CD4-positive, alpha-beta T cell treated with Interleukin-17A for 1 hour (primary cell): ENCODE measurements at places on chromosomes 5 and 9.

GRCh38 chr5:172603251-172603806, 37.7 kb upstream of the NEURL1B start:
- no peak for DNase-seq

DNA sequence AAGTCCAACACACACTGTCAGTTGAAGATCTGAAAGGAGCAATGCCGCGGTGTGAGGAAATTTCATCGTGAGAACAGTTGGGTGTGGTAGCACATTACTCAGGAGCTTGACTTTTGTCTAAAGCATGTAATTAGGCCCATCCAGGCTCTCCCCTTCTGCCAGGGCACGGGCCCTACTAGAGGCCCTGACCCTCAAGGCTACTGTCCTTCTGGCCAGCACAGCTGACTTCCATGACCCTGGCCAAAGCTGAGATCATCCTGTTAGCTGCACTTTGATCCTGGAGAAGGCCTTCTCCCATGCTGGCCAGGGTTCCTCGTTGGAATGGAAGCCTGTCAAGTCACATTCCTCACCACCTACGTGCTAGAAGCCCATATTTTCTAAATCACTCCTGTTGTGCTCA, 77.8 kb upstream of the SLC1A3 start:
- no peak for DNase-seq

DNA sequence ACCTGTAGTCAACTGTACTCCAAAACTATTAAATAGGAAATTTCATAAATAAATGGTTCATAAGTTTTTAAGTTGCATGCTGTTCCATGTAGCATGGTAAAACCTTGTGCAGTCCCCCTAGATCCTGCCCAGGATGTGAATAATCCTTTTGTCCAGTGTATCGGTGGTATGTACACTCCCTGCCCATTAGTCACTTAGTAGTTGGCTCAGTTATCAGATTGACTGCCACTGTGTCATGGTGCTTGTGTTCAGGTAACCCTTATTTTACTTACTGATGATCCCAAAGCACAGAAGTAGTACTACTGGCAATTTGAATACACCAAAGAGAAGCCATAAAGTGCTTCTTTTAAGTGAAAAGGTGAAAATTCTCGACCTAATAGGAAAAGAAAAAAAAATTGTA, 134.2 kb downstream of the RNF180 start:
- no peak for DNase-seq

DNA sequence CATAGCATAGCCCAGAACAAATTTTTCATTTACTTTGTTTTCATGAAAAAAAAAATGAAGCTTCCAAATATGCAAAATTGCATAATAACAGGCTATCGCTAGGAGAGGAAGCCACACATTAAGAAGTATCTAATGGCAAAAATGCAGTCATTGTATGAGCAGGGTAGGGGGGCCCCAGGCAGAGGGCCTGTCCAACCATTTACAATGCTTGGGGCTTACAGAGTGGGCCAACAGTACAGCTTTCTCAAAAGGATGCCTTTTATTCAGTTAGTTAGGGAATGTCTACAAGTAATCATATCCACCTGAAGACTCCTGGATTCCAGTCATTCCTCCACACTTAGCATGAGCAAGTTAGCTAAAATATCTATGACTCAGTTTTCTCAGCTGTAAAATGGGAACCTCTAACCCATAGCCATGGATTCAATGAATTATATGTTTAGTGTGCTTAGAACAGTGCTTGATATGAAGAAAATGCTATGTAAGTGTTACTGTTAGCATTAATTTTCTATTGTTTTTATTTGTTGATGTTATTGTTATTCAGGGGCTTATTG, 117.7 kb downstream of the GAS1 start:
- no peak for DNase-seq

DNA sequence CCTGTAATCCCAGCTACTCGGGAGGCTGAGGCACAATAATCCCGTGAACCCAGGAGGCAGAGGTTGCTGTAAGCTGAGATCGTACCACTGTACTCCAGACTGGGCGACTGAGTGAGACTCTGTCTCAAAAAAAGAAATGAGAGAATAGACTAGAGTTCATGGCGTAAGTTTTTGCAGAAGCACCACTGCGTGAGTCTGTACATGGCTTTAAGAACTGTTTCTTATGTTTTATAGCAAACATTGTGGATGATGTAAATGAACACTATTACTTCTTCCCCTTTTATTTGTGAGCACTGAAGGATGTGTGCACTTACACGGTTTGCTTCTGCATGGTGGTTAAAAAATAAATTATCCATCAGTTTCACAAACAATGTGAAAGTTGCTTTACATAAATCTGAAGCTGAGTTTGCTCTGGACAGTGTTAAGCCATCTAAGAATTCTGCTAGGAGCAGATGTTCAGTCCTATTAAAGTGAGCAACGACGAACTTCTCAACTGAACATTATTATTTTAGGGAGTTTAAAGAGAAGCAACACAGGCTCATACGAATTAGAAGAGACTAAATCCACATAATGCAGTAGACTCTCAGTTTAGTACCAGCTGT, 52.5 kb downstream of the ZFAND5 start:
- DNase-seq, result no peak

DNA sequence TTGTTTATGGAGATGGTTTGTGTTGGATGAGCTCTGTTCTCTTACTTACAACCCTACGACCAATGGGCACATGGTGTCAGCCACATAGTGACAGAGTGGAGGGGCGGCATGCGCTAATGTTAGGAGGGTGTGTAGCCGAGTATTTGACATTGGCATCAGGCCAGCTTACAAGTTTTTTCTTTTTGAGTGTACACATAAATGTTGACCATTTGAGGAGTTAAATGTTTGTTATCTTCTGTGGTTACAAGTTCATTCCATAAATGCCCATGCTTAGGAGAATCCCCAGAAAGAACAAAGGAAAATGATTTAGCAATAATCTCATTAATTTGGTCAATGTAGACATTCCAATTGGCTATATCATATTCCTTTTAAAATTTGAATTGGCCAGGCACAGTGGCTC, 180.1 kb upstream of the ELL2 start:
- DNase-seq, result no peak

GRCh38 chr9:9284201-9284600, 1328.6 kb downstream of the PTPRD start:
- DNase-seq, result no peak

GRCh38 chr5:115151208-115151805, 18.4 kb downstream of the TRIM36 start:
- DNase-seq, result no peak

DNA sequence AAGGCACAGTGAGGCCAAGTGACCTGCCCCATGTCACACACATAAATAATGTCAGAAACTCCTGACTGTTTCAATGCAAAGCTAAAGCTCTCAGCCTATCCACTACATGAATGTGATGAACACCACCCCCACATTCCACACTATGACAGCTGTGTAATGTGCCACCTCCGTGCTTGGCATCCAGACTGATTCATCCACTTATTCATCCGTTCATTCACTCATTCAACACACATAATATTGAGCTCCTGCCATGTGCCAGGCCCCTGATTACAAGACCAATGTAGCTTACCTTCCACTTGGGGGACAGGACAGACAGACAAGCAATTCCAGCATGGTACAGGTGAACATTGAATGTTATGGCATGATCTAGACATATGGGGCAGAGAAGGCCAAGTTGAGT, 46.2 kb upstream of the FABP6 start:
- no peak for DNase-seq

- no peak for DNase-seq
Measured at GRCh38 chr5:157107508-157107907, 1.3 kb downstream of the HAVCR2 start.

DNA sequence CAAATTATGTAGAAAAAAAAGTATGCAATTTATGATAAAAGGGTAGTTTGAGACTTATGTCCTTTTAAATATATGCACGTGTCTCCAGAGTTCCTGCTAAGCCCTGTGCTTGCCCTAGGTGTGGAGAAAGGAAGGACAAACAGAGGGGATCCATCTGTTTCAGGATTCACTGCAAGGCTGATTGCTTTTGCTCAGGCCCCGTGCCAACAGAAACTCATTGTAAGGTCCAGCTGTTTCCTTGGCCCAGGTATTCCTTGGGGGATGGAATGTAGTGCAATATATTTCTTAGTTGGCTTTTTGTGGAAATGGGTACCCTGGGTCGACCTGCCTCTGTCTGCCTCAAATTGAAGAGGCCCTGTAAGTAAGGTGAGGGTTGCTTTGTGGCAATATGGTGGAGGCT, 268.6 kb upstream of the CLINT1 start:
- DNase-seq, result no peak

DNA sequence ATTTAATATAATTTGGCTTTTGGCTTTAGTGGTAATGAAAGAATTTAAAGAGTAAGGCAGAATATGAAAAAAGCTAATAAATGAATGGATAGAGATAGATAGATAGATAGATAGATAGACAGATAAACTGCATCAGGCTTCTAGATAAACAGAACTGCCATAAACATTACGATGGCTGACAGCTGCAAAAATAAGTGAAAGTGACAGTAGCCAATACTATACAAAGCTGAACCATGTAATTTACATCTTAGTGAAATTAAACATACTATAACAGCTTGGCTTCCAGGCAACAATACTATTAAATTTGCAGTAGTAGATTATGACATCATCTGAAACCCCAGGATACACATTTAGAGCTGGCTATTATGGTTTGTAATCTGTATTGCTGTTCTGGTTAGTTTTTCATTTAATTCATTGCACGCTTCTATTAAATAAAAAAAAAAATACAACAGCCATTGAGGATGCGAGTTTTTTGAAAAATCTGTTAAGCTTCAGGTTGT, 1354.8 kb downstream of the PTPRD start:
- no peak for DNase-seq

- DNase-seq, result no peak
Measured at GRCh38 chr5:179908528-179908927, 831 bp upstream of the TBC1D9B start.

DNA sequence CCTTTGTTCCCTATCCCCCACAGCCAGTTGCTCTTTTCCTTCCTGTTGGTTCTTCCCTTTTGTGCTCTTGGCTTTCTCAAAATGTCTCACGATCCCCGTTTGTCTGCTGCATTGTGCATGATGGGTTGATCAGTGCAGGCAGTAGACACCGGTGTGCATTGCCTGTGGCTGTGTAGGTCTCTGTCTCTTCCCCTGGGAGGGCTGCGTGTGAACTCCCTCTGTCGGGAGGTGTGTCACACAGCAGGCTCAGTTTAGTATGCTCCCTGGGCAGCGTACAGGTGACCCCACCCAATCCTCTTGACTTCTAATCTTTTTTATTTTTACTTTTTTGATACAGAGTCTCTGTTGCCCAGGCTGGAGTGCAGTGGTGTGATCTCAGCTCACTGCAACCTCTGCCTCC, 265.3 kb downstream of the FSTL4 start:
- no peak for DNase-seq

DNA sequence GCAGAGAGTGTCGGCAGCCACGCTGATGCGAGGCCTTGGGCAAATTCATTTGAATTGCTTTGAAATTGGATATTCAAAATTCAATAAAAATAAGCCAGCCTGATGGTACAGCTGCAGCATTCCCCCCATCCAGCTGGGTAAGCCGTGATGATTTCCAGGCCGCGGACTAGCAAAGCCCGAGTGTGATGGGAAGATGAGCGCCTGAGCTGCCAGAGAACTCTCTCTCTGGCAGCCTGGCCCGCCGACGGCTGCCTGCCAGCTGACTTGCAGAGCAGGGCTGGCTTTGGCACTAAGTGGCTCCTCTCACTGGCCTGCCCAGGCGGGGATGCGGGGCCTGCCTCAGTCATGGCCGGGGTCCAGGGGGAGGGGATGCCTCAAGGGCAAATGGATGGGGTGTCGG, 268.3 kb upstream of the WWC1 start:
- no peak for DNase-seq

DNA sequence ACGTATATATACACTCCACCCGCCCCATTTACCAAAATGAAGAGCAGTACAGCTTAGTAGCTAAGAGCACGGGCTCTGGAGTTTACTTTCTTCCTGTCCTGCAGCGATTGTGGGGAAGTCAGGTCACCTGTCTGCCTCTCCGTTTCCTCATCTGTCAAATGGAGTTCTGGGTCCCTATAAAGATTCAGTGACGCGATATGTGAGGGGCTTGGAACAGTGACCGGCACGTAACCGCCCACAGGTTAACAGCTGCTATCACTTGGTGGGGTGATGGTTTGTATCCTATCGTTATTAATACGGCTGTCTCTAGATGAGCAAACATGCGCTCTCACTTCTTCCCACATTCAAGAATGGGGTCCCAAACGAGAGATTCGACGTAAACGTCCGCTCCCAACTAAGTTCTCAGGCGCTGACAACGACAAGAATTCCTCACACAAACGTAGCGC, 426 bp downstream of the FAM114A2 start:
- peak; percentile 62 for DNase-seq

GRCh38 chr9:112631313-112632070, 86.4 kb downstream of the INIP start:
- DNase-seq, result no peak

- peak; percentile 60 for DNase-seq
Measured at GRCh38 chr9:35114840-35115628, 628 bp downstream of the ATOSB start.

GRCh38 chr5:146681585-146682105, 165.7 kb upstream of the GPR151 start:
- no peak for DNase-seq

DNA sequence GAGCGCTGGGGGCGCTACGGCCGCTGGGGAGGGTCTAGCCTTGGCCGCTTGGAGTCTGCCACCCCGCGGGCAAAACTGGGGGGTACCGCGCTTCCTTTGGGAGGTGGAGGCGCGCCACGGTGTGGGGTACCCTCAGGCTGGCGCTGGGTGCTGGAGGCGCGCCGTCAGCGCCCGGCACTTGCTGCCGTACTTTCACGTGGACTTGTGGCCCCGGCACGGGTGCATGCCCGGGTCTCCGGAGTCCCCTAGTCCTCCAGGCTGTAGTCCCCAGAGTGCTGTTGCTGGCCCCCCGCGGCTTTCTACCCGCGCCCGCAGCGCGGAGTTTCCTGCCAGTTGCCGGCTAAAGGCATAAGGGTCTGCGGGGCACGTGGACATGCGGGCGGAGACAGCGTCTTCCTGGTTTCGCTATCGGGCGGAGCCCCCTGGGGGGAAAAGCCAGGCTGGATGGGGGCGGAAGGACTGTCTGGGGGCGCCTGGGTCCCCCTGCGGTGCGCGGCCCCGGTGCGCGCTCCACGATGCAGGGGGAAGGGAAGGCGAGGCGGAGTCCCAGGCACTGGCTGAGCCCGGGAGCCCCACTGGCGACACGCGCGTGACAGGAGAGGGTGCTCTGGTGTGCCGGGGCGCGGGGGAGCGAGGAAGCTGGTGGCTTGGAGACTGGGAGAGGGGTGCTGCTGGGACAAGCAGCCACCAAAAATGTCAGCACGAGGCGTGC, 666 bp downstream of the PPARGC1B start:
- peak; percentile 47 for DNase-seq
